ENCODE measurements at places on chromosomes 16 and 17. TPM values are rescaled to one million over a fixed set of nuclear protein-coding genes. Genes with fewer than 3 reads are reported as not detected.
A peak's percentile ranks its signal among the peaks of the same experiment; 100 is the strongest.

DNA sequence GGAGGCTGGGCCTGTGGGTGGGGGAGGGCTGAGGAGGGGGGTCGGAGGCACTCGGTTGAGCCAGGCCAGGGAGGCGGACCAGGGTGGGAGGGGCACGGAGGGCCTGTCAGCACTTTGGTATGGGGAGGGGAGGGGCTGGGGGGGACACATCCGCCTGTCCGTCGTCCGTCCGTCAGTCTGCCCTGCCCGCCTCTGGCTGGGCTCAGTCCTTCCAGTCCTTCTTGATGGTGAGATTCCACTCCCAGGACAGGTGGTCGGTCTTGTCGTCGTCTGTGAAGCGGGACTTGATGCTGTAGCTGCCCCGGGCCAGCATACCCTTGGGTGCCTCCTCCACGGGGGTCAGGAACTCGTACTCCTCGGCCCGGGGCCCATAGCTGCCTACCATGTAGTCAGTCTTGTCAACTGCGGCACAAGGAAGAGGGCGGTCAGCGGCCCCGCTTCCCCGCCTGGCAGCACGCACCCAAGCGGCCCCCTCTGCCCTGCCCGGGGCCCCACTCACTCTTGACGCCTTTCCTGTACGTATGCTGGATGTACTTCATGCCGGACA lies 2.4 kb downstream of the ARHGDIA start:
- peak; percentile 89 for DNase-seq

DNA sequence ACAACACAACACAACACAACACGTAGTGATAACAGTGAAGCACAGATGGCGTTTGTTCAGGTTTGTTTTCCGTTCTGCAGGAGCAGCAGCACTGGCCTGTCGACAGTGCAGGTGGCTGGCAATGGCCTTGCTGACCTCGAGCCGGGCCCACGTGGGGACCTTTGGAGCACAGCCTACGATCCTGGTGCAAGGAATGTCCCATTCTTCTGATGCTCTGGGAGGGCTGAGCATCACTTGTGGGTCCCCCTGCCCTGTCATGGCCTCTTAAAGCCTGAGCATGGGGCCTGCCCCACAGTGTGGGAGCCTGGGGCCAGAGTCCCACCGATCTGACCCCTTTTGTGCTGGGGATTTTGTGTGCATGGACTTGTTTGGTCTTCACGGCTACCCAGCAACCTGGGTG lies 6.8 kb downstream of the MAP2K3 start:
- no peak for DNase-seq

DNA sequence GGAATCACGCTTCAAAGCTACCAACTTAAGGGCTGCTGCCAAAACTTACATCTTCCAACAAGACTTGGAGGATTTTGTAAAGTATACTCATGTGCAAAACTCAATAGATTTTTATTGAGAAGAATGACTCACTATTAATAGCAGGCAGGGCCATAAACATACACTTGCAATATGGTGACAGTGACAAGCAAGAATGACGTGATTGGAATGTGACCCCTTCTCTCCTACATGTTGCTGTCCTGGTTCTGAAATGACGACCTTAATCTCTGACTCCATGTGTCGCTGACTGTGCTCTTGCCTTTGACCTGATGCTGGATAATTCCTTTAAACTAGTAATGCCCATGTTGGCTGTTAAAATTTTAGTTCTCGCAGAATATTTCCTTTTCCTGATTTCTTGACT lies 174.5 kb downstream of the PARN start:
- DNase-seq, result peak; percentile 52

DNA sequence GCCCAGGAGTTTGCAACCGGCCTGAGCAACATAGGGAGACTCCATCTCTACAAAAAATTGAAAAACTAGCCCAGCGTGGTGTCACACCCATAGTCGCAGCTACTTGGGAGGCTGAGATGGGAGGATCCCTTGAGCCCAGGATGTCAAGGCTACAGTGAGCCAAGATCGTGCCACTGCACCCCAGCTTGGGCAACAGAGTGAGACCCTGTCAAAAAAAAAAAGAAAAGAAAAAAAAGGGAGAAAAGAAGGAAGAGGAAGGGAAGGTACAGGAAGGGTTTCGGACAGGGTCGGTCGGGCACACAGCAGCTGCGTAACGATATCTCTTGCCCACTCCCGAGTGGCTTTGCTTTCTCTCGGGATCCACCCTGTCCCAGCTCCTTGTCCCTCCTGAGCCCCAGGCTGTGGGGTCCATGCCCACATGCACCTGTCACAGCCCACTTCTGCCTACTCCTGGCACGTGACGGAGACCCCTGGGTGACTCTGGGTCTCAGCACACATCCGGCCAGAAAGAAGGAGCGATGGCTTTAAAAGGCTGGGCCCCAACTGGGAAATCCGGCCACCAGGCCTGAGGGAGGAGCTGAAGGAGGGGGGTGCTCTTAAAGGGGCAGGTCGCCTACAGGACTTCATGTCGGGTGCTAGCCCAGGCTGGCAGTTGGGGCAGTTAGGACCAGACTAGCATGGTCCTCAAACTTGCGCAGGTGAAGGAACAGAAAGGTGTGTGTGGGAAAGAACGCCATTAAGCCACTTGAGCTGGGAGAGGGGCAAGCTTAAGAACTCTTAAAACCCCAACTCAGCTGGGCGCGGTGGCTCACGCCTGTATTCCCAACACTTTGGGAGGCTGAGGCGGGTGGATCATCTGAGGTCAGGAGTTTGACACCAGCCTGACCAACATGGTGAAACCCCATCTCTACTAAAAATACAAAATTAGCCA lies at the start of gene GHDC:
Gene GHDC (minus strand): TSS at position 526 of the 931 bp plus-strand sequence. CDS start 913 bp downstream, outside the sequence.
- peak; percentile 70 for DNase-seq

GRCh38 chr16:53043986-53044601 lies 8.6 kb downstream of the CHD9NB start:
- DNase-seq, result no peak

NACA2 gene
- not detected for total RNA-seq

GRCh38 chr17:41754066-41754465 lies 19.6 kb upstream of the HAP1 start:
- DNase-seq, result no peak

NOL11 gene
- total RNA-seq, result 30.3 TPM

DNA sequence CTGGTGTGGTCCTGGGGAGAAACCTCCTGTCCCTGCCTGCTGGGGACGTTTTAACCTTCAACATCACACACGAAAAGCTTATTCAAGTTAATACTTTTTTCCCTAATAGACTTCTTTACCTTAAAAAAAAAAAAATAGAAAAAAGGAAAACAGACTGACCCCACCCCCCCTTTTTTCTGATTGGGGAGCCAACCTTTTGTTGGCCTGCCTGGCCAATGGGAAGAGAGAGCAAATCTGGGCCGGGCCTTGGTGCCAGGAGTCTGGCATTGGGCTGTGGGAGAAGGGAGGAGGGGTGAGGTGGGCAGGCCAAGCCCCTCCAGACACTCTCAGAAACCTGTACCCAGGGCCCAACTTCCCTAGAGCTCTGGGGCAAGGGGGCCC lies 3.0 kb downstream of the CBX8 start:
- DNase-seq, result no peak

GRCh38 chr17:68697850-68698361 lies 96.7 kb upstream of the FAM20A start:
- peak; percentile 13 for DNase-seq
